Stimulated activated CD8-positive, alpha-beta memory T cell treated with anti-CD3 and anti-CD28 coated beads, Interleukin-4, amount 100 ng/mL, for 1 hour (primary cell): ENCODE measurements at places on chromosomes 6 and 20.

- no peak for DNase-seq
These were observed 61.6 kb downstream of the TTI1 start for GRCh38 chr20:37971561-37972127.

GRCh38 chr6:161226009-161226964, 47.6 kb downstream of the AGPAT4 start:
- DNase-seq: no peak

GRCh38 chr20:57079031-57080005, 187.1 kb downstream of the BMP7 start:
- DNase-seq: no peak

GRCh38 chr6:159214281-159214680, 45.1 kb downstream of the FNDC1 start:
- DNase-seq: no peak

GRCh38 chr20:46835418-46835817, 59.2 kb upstream of the EYA2 start:
- DNase-seq: no peak

- DNase-seq: no peak
These were observed 400.3 kb upstream of the SASH1 start for GRCh38 chr6:147942363-147942762.

DNA sequence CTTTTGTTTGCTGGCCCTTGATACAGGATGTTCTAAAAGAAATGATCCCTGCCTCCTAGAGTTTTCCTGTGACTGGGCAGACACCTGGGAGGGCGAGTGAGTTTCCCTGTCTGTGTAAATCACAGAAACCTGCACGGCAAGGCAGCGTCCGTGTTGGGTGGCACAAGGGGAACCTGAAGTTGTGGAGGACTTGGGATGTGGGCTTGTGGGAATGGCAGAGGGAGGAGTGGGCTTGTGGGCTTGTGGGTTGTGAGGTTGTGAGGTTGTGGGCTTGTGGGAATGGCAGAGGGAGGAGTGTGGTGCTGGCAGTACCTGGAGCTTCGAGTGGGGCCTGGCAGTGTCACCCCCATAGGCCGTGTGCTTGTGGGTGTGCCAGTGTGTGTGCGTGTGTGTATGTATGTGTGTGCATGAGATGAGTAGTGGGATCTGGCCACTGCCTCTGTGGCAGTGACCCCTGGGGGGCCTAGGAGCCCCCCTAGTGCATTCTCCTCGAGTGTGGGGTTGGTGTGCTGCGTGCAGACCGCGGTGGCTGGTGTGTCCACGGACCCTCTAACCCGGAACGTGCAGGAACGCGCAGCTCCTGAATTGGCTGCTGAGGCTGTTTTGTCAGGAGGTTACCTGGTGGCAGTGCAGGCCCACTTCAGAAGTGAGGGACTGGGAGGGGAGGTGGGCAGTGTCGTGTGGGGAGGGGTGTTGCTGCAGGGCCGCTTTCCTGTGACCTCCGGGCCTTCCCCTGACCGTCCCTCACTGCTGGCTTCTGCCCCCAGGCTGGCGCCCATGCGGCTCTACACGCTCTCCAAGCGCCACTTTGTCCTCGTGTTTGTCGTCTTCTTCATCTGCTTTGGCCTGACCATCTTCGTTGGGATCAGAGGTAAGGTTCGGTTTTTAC, 13.0 kb downstream of the TMEM181 start:
- DNase-seq: no peak

DNA sequence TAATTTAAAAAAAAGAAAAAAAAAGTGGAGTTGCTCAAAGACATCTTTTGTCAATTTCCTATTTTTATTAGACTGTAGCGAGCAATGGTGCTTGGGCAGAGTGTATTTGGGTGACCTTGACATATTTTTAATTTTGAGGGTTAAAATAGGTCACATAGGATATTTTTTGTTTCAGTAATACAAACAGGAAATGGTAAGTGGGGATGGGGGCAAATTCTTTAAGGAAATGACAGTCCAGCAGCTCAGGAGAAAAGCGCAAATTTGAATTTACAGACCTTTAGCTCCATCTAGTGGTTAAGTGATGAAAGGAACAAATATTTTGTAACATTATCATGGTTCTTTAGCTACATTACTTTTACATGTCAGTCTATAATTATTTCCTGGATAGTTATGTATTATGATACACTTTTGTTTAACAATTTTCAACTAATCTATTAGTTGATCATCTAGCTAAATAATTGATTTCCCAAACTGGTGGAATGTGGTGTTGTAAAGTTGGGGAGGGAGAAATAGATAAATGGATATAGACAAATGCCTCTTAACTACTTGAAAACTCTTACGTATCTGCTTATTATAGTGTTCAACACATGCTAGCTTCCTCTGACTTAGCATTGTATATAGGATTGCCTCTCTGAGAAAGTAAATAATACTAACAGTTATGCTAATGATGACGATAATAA, 10.0 kb downstream of the CITED2 start:
- no peak for DNase-seq

GRCh38 chr20:52621401-52621800, 350.8 kb upstream of the TSHZ2 start:
- DNase-seq: no peak

GRCh38 chr6:127439718-127440117, 19.5 kb downstream of the KIAA0408 start:
- DNase-seq: no peak

DNA sequence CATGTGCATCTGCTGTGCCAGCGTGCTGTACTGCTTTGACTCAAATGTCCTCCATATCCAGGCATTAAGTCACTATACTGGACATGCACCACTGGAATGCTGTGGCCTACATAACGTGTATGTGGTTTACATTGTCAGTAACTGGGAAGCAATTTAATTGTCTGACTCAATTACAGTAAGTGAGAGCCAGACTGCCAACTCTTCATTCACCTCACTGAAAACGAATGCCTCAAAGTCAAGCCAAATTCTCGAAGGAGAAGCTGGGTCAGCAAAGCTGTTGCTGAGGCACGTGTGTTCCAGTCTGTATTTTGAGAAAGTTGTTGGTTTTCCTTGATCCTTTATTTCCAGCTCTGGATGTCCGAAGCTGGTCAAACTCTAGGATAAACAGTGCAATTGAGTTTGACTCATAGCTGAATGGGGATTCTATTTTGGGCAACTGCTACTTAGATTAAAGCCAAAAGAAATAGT, 534.3 kb downstream of the COL12A1 start:
- DNase-seq: no peak

DNA sequence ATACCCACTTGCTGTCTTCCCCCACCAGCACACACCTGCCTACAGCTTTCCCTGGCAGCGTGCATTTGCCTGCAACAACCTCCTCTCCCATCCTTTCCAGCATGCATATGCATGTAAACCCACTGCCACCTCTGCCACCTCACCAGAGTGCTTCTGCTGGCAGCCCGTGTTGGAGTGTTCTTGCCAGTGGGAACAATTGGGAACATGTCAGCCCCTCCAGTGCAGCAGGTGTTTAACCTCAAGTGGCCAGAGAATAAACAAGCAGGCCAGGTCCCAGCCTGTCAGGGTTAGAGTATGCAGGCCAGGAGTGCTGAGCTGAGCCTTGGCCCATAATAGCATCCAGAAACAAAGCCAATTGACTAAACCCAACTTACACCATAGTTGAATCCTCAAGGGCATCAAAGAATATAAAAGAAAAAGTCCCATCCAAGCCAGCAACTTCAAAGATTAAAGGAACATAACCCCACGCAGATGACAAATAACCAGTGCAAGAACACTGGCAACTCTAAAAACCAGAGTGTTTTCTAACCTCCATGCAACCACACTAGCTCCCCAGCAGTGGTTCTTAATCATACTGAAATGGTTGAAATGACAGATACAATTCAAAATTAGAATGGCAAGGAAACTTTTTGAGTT, 1212.1 kb upstream of the CITED2 start:
- no peak for DNase-seq

GRCh38 chr20:63664143-63664851, 6.2 kb downstream of the RTEL1 start:
- DNase-seq: no peak

- no peak for DNase-seq
These were observed 34.3 kb downstream of the PYGB start for GRCh38 chr20:25282034-25282781.

DNA sequence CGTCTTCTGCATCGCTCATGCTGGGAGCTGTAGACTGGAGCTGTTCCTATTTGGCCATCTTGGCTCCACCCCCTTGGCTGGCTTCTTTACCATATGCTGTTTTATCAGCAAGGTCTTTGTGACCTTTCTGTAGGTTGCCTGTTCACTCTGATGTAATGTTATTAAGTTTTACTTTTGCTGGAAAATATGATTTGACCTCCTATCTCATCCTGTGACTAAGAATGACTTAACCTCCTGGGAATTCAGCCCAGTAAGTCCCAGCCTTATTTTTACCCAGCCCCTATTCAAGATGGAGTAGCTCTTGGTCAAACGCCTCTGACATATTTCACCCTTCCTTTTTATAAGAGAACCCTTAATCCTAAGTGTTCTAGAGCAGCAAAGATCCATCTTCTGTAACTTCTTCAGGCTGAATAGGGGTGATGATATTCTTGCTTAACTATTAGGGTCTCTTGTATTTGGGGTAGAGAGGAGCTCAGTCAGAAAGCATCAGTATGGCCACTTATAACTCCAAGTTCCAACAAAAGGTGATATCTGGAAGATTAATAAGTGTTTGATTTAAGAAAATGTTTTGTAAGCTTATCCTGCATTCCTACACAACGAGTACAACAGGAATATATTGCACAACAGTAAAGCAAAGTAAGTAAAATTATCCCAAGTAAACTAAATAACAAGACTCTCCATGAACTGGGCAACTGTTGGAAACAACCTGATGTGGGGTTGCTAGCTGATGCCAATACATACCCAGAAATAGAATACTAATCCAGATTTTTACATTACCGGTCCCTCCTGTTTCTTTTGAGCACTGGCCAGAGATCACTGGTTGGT, 23.1 kb upstream of the HMGN3 start:
- DNase-seq: no peak

DNA sequence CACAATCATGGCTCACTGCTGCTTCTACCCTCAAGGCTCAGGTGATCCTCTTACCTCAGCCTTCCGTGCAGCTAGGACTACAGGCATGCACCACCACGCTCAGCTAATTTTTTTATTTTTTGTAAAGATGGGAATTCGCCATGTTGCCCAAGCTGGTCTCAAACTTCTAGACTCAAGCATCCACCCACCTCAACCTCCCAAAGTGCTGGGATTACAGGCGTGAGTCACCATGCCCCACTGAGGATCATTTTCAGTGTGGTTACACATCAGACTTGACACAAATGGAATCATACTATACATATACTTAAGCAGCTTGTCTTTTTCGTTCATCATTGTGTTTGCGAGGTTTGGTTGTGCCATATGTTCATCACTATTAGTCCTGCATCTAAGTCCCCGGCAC, 26.6 kb downstream of the ZC3H12D start:
- DNase-seq: no peak

DNA sequence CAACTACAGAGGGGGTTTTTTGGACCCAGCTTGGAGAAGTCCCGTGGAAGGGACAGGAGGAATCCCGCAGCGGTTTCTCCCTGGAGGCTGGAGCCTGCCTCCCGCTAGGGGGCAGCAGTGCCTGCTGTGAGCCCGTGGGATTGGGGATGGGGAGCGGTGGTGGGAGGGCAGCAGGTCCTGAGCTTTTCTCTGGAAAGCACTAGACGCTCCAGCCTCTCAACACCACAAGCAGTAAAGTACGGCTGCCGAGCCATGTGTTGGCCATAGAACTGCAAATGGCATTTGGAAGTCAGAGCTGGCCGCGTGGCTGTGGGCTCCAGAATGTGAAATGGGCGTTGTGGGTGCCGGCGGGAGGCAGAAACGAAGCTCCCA, 47.8 kb downstream of the GMPR start:
- no peak for DNase-seq

DNA sequence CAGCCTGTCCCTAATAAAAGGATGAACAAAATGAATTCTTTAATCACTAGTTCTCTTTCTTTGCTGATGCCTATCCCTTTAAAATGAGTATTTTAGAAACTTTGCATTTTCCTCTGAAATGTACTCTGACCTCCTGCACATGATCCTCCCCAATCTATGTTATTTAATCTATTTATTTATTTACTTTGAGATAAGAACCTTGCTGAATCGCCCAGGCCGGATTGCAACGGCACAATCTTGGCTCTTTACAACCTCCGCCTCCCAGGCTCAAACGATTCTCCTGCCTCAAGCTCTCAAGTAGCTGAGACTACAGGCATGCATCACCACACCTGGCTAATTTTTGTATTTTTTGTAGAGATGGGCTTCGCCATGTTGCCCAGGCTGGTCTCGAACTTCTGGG, 27.9 kb downstream of the ADTRP start:
- no peak for DNase-seq

DNA sequence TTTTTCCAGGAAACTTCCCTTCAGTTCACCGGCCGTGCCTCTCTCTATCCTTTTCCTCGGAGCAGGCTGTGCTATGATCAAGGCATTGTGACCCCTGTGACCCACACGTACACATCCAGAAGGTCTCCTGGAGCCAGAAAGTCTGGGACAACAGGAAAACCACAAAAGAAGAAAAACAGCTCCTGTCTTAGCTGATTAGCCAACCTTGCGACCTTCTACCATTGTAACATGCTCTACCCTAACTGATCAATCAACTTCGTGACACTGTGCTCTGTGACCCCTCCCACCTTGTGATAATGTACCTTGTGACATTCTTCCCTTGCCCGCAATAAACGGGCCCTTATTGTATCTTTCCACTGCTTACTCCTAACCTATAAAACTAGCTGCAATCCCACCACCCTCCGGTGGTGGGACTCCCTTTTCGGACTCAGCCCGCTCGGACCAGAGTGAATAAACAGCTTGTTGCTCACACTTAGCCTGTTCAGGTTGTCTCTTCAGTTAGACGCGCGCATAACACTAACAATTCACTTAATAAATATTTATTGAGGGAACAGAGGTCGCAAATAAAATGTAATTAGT, 24.2 kb downstream of the ZNF311 start:
- no peak for DNase-seq

DNA sequence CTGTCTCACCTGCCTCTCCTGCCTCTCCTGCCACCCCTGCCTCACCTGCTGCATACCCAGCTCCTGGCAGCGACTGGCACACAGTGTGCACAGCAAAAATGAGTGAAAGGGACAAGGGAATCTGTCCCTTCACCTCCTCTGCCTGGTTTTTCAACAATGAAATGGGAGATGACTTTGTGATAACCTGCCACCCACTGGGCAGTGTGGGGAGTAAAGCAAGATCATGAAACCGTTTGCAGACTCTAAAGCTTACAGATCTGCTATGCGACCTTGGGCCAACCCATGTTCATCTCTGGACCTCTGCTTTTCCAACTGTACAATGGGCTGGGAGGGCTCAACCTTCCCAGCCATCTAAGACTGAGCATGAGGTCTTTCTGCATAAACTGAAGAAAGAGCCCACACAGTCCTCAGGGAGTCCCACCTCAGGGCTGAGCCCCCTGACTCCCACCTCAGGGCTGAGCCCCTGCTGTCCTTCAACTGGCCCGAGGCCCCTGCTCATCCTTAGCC, 81.1 kb downstream of the RIPOR3 start:
- DNase-seq: no peak
